Kasumi-1 (cell line): ENCODE measurements at places on chromosomes 6 and 20.

- DNase-seq = no peak
Measured at GRCh38 chr6:85568411-85568810, 25.2 kb downstream of the SNX14 start.

DNA sequence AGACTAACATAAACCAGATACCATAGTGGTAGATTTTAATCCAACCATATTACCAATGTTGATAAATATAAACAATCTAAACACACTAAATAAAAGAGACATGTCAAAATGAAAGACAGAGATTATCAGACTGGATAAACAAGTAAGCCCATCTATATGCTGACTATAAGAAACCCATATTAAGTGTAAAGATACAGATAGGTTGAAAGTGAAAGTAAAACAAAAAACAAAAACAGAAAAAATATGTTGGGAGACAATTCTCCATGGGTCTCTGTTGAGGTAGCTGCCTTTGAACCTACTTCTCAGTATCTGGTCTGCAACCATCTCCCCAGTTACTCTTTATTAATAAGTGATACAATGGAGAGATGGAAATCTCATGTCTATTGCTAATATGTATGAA, 21.2 kb downstream of the REV3L start:
- DNase-seq = peak; percentile 13

- peak; percentile 68 for DNase-seq
Measured at GRCh38 chr6:125791151-125791819, 525 bp downstream of the NCOA7 start.

GRCh38 chr6:90250405-90250804, 46.2 kb downstream of the BACH2 start:
- no peak for DNase-seq

DNA sequence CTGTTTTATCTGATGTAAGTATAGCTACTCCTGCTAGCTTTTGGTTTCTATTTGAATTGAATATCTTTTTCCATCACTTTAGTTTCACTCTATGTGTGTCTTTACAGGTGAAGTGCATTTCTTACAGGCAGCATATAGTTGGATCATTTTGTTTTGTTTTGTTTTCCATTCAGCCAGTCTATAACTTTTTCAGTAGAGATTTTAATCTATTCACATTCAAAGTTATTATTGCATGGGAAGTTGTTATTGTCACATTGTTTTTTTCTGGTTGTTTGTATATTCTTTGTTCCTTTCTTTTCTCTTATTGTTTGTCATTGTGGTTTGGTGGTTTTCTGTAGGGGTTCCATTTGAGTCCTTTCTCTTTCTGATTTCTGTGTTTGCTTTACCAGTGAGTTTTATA, 151.2 kb downstream of the PDE10A start:
- no peak for DNase-seq

GRCh38 chr6:63690221-63690620, 54.6 kb downstream of the PHF3 start:
- DNase-seq = peak; percentile 45

- no peak for DNase-seq
Measured at GRCh38 chr6:159204605-159205004, 35.4 kb downstream of the FNDC1 start.

GRCh38 chr6:96562886-96563285, at the start of gene FHL5:
Gene FHL5 (plus strand): TSS chr6:96563128. CDS start chr6:96603614, 40,486 bp downstream.
- DNase-seq = no peak

DNA sequence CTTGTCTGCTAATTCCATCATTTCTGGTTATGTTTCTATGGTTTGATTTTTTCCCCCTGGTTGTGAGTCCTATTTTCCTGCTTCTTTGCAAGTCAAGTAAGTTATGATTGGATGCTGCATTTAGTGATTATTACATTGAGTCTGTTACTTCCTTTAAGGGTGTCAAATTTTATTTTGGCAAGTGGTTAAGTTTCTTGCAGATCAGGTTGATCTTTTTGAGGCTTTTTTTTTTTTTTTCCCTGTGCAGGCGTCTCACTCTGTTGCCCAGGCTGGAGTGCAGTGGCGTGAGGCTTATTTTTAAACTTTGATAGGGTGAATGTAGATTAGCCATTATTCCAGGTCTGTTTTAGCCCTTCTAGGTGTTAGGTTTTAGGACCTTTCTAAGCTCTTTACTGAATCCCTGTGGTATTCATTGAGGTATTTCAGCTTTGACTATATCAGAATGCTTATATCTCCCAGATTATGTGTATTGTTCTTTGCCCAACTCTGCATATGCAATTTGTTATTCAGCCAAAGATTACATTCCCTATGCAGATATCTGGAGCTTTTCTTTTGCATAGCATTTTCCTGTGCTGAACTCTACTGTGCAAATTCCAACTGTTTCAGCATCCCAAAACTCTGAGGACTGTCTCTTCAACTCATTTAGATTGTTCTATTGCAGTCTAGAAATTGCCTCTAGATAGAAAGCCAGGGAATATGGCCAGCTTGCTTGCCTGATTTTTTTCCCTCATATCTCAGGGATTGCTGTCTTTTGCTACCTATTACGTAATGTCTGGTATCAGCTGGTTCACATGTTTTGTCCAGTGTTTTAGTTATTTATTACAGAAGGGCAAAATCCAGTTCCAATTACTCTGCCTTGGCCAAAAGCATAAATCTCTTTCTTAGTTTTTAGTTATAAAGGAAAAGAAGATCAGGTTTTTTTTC, 113.3 kb downstream of the AFG1L start:
- no peak for DNase-seq

DNA sequence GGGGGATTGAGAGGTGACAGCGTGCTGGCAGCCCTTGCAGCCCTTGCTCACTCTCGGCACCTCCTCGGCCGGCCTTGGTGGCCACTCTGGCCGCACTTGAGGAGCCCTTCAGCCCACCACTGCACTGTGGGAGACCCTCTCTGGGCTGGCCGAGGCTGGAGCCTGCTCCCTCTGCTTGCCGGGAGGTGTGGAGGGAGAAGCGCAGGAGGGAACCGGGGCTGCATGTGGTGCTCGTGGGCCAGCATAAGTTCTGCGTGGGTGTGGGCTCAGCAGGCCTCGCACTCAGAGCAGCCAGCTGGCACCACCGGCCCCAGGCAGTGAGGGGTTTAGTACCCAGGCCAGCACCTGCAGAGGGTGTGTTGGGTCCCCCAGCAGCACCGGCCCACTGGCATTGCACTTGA, 912.2 kb upstream of the ADGRB3 start:
- DNase-seq = no peak

- DNase-seq = peak; percentile 57
Measured at GRCh38 chr20:62959101-62959971, 6.8 kb downstream of the SLC17A9 start.

GRCh38 chr20:36310215-36310981, 4.3 kb downstream of the DLGAP4 start:
- no peak for DNase-seq

DNA sequence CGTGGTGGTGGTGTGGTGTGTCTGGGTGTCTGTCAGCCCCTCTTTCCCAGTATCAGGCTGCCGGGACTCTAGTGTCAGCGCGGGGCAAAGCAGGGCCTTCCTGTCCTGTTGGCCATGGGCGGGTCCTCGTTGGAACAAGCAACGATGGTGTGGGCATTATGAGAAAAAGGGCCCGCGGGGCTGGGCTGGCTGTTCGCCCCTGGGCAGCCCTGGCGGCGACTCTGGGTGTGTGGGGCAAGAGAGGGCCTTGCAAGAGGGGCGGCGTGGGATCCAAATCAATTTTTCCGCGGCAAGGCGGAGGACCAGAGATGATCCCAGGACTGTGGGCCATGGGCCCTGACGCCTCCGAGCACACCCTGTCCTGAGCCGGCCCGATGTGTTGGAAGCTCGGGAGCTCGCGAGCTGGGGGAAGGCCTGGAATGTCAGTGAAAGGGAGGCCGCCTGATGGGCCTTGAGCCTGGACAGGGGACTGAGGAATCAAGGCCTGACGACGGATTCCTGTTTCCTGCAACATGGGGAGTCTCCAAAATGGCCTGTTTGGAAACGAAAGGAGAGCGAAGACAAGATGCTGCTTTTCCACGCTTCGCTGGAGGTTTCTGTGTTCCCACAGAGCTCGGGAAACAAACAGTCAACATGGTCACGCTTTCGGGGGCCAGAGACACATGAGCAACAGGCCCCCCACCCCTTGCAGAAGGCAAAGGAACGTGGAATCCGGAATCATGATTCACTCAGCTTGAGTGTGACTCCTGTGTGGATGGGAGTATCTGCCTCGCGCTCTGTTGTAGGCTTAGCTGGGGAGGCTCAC, 364.7 kb upstream of the DEFB115 start:
- DNase-seq = no peak

- DNase-seq = no peak
Measured at GRCh38 chr20:64093013-64093503, 8.9 kb upstream of the LKAAEAR1 start.

GRCh38 chr20:44701118-44701857, 13.9 kb upstream of the CCN5 start:
- DNase-seq = no peak

GRCh38 chr6:9515633-9516606, 899.0 kb downstream of the TFAP2A start:
- DNase-seq = no peak

GRCh38 chr6:27568226-27568897, 95.5 kb upstream of the ZNF184 start:
- DNase-seq = no peak

GRCh38 chr6:131383421-131384411, 189.3 kb upstream of the ARG1 start:
- DNase-seq = no peak

GRCh38 chr6:6614096-6614982, 25.8 kb downstream of the LY86 start:
- no peak for DNase-seq

- DNase-seq = peak; percentile 95
Measured at GRCh38 chr6:72580281-72580940, 41.5 kb upstream of the KCNQ5 start.

DNA sequence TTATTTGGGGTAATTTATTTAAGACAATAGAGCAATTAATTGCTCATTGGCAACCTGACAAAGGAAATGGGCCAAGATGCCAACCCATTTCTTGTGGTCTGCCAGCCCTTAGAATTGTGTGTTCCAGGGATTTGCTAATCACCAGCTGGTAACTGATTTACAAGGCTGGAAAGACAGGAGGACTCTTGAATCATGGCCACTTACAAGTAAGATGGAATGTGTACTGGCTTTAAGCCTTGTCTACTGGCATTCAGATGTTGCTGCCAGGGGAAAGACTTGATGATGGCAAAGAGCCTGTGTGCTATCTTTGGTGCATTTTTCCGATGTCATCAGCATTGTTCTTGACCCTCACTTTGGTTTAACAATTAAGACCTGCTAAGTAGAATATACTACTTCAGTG, 91.0 kb downstream of the BCKDHB start:
- DNase-seq = no peak

GRCh38 chr6:25007269-25007699, 71.5 kb upstream of the RIPOR2 start:
- no peak for DNase-seq

GRCh38 chr6:123458218-123458617, 178.5 kb downstream of the TRDN start:
- no peak for DNase-seq

- peak; percentile 71 for DNase-seq
Measured at GRCh38 chr6:79570129-79571029, 33.1 kb upstream of the LCA5 start.

DNA sequence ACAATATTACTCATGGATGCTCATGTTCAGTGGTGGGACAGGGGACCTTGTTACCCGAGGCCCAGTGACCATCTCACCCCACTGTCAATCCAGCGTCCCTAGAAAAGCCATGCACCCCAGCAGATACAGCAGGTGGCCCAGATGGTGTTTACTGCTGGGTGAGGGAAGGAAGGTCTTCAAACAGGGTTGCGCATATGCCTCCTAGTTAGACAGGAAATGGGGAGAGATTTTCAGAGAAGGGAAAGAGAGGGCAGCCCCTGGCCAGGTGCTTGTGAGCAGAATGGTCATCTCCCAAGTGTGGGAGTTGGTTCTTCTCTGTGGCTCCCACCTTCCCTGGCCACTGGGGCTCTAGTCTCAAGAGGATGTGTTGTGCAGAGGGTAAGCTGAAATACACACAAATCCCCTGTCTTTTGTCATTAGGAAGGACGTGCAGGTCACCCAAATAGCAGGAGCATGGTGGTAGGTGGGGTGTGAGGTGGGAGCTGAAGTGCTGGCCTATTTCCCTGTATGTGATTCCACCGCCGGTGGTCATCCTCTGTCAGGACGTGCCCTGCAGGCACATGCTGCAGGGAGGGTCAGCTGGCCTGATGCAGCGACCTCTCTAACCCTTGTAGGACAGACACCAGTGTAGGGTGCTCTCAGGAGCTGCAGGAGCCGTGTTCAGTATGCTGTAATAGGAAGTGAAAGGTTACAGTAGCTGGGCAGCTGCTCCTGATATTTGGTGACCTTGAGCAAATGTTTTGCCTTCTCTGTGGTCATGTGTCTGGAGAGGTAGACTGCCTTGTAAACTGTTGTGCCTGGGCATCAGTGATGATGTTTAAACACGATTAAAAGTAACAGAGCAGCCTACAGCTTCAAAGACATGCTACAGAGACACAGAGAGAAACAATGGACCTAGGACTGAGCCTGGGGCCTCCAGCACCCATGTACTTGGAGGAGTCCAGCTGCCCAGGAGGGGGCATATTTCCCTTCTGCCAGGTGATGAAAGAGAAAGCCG, 3.2 kb upstream of the CST3 start:
- DNase-seq = no peak

- no peak for DNase-seq
Measured at GRCh38 chr6:32355018-32355417, 16.7 kb downstream of the TSBP1 start.

DNA sequence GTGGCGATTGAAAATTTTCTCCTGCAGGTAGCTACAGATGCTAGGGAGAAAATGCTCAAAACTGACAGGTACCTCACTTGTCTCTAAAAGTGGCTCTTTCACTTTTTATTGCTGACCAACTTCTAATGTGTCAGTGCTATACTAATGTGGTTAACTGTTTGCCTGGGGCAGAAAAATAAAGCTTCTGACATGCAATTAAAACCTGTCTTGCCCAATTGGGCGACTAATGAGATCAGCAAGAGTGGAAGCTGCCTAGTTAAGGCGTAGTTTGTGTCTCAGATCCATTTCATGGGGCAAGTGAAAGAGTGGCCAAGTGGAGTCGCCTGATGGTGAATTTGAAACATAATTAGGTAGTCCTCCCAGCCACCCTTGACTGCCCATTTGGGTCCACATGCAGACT, 193.3 kb downstream of the TSHZ2 start:
- DNase-seq = no peak

DNA sequence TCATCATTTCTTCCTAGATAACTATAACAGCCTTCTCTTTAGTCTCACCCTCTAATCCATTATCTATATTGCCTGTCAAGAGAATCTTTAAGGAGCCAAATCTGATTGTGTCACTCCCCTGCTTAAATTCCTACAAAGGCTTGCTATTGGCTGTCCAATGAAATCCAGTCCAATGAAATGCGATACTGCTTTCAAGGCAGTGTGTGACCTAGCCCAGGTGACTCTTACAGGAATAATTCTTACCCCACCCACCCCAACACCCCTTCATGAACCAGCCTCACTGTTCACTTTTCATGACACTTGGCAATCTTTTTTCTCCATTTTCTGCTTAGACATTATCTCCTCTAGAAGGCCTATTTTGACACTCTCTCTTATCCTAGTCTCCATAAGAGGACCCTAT, 163.3 kb upstream of the MARCKS start:
- no peak for DNase-seq

- DNase-seq = no peak
Measured at GRCh38 chr6:105321207-105321606, 81.7 kb downstream of the PREP start.
